ENCODE measurements at places on chromosomes 6 and 20.

DNA sequence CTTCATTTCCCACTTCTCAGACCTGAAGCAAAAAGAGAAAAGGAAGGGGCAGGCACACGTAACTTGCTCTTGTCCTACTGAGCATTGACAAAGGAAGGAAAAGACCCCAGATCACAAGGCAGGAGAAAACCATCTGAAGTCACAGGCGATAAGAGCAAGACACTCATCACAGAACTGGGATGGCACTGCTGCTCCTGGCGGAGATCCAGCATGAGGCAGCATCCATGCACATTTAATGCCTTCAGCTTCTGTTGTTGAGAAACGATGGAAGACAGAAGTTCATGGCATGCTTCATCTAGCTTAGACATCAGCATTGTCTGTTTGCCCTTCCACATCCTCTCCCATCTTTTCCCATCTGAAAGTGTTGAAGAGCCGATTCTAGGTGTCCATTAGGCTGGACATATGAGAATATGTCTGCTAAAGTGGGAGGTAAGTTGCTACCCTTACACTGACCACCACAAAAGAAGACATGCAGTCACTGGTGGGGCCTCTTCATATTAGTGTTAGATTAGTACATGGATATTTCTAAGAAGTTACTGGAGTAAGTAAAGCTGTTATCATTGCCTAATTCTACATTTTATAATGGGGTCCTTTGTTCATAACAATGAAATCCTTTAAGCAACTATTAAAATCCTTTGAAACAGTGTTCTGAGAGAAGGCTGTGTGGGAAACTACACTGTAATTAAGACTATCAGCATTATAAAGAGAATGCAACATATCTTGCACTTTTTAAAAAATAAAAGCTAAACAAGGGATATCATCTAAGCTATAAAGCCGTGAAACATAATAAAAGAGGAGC, 618.5 kb downstream of the C6orf118 start:
- no peak for DNase-seq

DNA sequence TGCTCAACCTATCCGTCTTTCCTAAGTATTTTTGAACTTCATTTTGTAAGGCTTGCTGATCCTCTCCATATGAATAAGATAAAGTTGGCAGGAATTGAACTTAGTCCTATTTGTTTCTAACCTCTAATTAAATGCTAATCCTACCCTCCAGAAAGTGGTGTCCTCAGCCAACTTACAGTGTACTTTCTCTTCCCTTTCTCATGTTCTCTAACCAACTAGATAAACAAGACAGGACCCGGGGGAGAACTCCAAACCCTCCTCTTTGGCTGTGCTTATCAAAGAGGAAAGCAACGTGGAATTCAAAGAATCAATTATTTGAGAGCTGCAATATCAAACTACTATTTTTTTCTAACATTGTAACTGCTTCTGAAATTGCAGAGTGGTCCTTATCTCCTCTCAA, 56.5 kb upstream of the NRSN1 start:
- DNase-seq = no peak

- no peak for DNase-seq
Measured at GRCh38 chr6:123802351-123802696, 1.3 kb upstream of the NKAIN2 start.

DNA sequence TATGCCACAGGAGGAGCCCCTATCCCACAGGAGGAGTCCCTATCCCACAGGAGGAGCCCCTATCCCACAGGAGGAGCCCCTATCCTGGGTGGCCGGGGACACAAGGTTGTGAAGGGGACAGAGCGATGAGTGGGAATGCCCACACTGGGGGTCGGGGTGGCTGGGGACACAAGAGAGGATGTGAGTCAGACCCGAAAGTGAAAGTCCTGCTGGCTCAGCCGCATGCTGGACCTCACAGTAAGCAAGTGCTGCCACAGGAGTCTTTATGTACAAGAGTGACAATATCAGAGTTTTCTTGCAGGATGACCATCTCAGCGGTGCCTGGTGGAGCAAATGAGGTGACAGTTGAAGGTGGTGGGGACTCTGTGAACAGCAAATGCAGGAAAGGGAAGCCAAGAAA, 93.7 kb downstream of the PSMB1 start:
- peak; percentile 75 for DNase-seq

DNA sequence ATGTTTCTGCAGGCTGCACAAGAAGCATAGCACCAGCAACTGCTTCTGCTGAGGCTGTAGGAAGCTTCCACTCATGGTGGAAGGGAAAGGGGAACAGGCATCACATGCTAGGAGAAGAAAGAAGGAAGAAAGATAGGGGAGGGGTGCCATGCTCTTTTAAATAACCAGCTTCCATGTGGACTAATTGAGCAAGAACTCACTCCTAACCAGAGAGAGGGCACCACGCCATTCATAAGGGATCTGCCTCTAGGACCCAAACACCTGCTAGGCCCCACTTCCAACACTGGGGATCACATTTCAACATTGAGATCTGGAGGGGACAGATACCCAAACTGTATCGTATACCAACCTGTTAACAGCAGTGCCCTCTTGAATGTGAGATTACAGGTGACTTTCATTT, 46.9 kb upstream of the ARMC2 start:
- DNase-seq = peak; percentile 61

GRCh38 chr6:113690281-113691259, 166.6 kb upstream of the MARCKS start:
- DNase-seq = peak; percentile 79

- DNase-seq = no peak
Measured at GRCh38 chr20:49865559-49865958, 49.8 kb downstream of the SPATA2 start.

DNA sequence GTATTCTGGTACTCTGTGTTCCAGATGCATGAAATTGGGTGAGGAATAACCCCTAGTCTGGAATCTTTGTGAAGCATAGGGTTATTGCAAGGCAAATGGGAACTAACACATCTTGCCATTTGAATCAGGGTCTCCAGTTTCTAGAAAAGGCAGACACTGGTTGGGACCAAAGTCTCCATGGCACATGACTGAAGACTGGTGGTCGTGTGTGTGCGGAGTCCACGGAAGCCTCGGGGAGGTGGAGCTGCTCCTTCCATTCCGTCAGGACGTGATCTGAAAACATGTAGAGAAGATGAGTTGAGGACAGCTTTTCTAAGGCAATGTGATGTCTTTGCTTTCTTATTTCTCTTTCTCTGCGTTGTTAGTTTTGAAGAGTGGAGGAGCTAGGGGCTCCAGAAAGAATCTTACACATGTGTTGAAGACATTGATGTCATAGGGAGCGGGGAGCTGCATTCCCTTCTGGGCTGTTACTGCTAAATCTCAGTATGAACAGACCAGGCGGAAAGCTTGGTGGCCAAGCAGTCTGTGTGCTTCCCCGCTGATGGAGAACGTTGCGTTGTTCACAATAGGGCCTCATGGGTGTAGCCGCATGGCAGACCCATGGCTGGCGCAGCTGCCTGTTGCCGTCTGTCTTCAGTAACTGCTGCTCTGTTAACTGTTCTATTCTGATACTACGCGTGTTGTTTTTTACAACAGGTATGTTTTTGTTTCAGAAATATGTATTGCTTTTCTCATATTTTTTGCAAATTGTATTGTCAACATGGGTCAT, 4.8 kb upstream of the SLC17A9 start:
- DNase-seq = no peak

DNA sequence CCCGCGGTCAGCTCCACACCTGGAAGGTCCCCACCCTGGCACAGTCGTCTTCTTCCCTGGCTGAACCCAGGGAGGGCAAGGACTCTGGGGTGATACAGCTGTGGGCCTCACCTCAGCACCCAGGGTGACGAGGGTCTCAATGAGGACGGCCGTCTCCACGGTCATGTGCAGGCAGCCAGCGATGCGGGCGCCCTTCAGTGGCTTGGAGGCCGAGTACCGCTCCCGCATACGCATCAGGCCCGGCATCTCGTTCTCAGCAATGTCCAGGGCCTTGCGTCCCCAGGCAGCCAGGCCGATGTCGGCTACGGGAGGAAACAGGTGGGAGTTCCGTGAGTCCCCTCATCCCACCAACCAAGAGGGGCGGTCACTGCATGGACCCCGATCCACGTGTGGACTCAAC, 7.9 kb downstream of the AHCY start:
- DNase-seq = no peak

DNA sequence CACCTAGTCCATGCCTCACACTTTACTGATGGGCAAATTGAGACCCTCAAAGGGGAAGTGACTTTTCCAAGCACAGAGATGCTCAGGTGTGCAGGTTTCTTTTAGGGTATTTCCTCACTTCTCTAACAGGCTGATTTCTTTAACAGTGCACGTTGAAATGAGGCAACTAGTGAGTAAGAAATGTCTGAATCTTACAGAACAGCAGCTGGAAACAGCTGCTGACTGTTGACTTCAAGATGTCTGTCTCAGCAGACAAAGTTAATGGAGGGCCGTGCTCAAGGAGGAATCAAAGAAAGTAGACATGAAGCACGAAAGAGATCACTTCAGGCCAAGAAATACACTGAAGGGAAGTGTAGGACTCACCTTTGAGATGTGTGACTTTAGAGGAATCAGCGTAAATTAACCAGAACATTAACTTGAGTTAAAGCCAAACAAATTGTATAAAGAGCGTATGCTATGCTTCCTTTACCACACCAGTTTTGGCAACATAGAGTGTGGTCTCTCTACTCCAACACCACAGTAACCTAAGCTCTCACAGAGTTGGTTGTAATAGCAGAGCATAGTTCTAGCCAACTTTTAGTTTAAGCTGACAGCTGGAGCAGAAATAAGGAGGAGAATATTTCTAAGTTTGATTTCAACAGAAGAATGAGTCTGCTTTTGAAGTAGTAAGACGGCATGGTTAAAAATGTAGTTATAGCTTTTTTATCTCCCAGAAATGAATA, 60.9 kb downstream of the SAMD3 start:
- DNase-seq = no peak

- no peak for DNase-seq
Measured at GRCh38 chr20:7214081-7214740, 446.7 kb downstream of the BMP2 start.

DNA sequence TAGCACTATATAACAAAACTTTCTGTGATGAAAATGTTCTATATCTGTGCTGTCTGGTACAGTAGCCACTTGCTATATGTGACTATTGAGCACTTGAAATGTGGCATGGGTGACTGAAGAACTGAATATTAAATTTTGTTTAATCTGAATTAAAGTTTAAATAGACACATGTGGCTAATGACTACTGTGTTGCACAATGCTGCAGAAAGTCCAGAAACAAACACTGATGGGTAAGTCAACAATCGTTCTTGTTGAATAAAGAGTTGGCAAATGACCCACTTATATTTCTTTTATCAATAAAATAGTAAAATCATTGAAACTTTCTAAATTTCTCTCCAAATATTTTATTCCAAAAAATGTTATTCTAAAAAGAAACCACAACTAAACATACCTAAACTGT, 81.8 kb downstream of the PROKR2 start:
- DNase-seq = no peak

DNA sequence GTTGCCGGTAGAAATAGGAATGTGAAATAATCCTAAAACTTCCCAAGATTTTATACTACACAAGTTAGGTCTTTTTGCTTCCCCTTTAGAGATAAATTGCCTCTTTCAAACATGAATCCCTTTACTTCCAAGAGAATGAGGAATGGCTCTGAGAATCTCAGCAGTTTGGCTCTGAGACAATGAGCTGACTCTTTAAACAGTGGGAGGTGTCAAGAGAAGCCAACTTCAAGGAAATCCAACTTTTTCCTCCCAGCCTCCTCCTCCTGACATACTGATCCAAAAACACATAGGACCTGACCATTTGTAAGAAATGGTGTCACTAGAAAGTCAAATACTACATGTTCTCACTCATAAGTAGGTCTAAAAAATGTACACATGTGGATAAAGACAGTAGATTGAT, 154.2 kb downstream of the ALDH8A1 start:
- DNase-seq = no peak

- DNase-seq = no peak
Measured at GRCh38 chr6:169520104-169520503, 181.7 kb downstream of the WDR27 start.

DNA sequence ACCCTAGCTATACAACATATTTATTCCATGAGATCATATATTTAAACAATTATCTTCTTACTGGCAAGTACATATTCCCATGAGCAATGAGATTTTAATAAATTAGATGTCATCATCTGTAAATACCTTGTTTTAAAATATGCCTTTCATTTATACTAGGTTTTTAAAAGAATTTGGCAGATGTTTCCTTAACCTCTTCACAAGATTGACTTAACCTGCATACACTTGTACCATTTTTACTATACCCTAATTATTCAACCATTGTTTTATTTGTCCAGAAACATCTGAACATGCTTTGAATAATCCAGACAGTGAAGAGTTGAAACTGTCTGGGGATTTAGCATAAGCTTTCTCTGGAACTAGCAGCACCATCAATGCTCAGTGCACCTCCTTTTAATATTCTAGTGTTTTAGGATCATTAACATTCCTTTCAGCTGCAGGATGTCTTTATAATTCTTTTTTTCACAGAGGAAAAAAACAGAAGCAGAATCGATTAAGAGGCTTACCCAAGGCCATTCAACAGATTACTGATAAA, 188.0 kb upstream of the TENT5A start:
- no peak for DNase-seq

GRCh38 chr6:148565930-148566663, 180.7 kb upstream of the UST start:
- DNase-seq = peak; percentile 98

GRCh38 chr6:110612298-110612697, 135.9 kb upstream of the SLC22A16 start:
- no peak for DNase-seq

GRCh38 chr6:170145272-170145592, 145.6 kb downstream of the DLL1 start:
- DNase-seq = no peak

GRCh38 chr6:132198896-132199295, 202.4 kb downstream of the MOXD1 start:
- no peak for DNase-seq

- DNase-seq = no peak
Measured at GRCh38 chr6:33857932-33858475, 54.2 kb upstream of the MLN start.

GRCh38 chr6:155499574-155499973, 43.9 kb upstream of the NOX3 start:
- DNase-seq = no peak

GRCh38 chr6:169240125-169240524, 13.5 kb downstream of the THBS2 start:
- no peak for DNase-seq

- DNase-seq = no peak
Measured at GRCh38 chr20:49030954-49031619, 15.0 kb upstream of the CSE1L start.

- DNase-seq = peak; percentile 89
Measured at GRCh38 chr20:53829255-53829723, 235.7 kb upstream of the ZNF217 start.

GRCh38 chr6:165819394-165819793, 156.4 kb upstream of the PDE10A start:
- DNase-seq = no peak
